Adipocyte (in vitro differentiated cells): ENCODE measurements at places on chromosomes 16 and 17.

- no peak for DNase-seq
Measured at GRCh38 chr16:25996052-25996451, 304.3 kb downstream of the HS3ST4 start.

DNA sequence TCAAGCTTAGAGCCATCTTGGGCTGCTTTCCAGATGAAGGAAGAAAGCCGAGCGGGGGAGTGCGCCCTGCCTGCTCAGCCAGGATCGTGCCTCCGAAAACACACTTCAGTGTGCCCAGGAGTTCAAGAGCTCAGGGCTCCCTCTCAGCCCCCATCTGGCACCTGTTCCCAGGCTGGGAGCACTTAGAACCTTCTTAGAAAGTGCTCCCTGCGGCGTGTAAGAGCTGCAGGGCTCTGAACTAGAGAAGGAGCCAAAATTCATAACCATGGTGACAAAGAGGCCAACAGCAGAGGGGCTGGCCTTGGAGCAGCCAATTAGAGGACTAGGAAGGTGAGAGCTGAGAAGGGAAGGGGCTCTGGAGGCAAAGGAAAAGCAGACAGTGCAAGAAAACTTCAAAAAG lies 59.0 kb upstream of the TNRC6C start:
- DNase-seq, result no peak

DNA sequence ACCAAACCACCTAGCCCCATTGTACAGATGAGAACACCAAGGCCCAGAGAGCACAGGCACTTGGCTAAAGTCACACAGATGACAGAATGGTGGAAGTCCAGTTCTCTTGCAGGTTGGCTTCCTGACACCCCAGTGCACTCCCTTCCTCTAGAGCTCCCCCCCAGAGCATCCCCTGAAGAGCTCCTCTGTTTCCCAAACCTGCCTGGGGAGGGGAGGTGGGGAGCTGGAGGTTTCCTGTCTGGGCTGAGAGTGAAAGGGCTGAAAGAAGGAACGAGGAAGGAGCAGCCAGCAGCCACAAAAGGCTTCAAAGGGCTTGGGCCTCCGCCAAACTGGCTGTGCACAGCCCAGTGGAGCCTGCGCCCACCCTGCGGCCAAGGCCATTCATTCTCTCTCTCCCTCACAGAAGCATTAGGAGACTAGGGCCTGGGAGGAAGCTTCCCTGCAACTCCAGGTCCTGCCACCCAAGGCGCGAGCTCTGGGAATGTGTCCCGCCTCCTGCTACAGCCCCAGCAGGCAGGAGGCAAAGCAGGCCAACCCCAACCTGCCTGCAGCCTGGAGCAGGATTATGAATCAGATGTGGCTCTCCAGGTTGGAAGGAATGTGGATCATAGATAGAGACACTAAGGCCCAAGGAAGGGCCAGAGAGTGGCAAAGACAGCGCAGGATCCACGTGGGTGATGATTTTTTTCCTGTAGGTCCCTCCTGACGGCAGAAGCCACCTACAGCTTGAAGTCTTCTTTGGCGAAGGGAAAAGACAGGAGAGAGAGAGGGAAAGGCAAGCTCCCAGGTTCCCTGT lies 913 bp downstream of the SLC13A5 start:
- DNase-seq, result no peak

- DNase-seq, result peak; percentile 95
Measured at GRCh38 chr16:75244844-75245758, 6.3 kb downstream of the BCAR1 start.

- peak; percentile 60 for DNase-seq
Measured at GRCh38 chr17:44400226-44400847, 10.9 kb upstream of the ITGA2B start.

DNA sequence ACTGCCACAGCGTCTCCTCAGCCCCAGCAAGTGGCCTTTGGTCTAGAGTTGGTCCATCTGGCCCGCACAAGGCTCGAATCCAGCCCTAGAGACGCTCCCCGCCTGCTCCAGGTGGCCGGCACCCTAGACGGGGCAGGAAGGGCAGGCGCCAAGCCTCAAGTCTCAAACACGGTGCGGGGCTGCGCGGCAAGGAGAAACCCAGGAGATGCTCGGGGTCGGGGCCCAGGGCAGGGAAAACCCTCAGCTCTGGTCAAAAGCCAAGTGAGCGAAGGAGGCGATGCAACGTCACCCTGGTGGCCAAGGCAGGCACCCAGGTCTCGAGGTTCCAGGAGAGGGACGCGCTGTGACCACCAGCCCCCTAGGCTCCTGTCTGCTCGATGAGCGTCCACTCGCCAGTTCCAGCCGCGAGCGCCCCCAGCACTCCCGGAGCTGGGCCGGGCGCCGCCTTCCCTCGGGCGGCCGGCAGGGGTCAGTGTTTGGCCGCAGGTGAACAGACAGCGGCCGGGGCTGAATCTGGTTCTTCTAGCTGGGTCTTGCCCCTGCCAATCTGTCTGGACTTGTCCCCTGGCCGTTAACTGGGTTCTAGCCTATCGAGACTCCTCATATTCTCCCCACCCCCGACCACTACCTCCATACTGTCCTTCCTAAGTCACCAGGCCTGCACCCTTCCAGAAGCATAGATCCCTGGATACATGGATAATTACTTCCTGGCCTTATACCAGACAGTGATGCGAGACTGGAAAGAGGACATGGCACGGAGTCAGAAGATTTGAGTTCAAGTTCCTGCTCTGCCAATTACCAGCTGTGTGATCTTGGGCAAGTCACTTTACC lies 44.0 kb downstream of the PRAC1 start:
- peak; percentile 67 for DNase-seq

GRCh38 chr16:24289166-24289700 lies 33.1 kb downstream of the CACNG3 start:
- DNase-seq, result no peak

GRCh38 chr16:10787304-10787703 lies 31.3 kb downstream of the TVP23A start:
- no peak for DNase-seq

DNA sequence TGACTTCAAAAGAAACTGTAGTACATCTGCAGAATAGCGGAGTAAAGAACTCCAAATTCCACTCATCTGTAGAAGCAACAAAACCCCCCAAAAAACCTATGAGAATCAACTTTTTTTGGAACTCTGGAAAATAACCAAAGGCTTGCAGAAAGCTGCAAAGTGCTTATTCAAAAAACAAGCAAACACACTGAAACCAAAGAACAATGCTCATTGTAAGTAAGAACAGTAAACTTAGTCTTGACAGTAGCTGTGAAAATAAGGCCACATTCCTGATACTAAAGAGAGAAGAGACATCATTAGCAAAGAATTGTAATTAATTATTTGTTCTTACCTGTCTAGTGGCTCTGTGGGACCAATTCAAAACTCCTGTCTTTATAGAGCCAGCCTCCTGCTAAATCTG lies 534.3 kb upstream of the C16orf82 start:
- DNase-seq, result no peak

DNA sequence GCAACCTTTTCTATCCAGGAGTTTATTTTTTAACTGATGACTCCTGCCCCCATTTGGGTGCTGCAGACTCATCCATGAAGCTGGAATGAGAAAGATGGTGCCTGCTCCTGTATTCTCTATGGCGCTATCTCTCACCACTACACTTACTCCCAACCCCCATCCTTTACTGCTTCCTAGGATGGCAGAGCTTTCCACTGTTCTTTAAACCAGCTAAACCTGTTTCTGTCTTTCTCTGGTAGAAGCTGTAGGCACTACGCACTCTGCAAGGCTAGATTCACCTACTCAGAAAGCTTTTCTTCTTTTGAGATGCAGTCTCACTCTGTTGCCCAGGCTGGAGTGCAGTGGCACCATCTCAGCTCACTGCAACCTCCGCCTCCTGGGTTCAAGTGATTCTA lies 47.0 kb downstream of the ADAMTS18 start:
- no peak for DNase-seq

GRCh38 chr17:76949913-76950695 lies 81.9 kb downstream of the MGAT5B start:
- no peak for DNase-seq

GRCh38 chr16:65279576-65279975 lies 157.7 kb upstream of the CDH11 start:
- DNase-seq, result no peak

DNA sequence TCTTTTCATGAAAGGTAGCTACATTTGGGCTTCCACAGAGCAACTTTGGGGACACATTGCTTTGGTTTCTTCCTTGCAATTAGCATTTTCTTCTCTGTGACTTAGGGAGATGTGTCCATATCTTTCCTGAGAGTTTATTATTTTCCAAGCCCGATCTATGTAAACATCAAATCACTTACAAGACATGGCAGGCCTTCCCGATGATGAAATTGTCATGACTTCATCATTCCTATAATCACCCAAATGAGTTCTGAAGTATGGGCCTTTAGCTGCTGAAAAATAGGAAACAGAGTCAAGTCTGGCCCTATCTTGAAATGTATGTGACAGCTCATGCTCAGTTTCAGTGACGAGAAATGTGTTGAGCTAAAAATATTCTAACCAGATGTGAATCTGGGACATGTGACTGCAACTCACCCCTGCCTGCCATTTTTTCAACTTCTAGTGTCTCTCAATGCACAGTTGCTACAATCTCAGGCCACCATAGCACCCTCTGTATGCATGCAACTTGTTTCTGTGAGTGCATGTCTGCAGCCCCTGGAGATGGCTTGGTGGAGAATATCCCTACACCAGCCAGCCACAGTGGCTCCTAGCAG lies 199.6 kb upstream of the MAF start:
- DNase-seq, result no peak

GRCh38 chr17:78865682-78866390 lies 25.2 kb upstream of the USP36 start:
- peak; percentile 90 for DNase-seq

- no peak for DNase-seq
Measured at GRCh38 chr16:57485091-57485915, 990 bp downstream of the DOK4 start.

DNA sequence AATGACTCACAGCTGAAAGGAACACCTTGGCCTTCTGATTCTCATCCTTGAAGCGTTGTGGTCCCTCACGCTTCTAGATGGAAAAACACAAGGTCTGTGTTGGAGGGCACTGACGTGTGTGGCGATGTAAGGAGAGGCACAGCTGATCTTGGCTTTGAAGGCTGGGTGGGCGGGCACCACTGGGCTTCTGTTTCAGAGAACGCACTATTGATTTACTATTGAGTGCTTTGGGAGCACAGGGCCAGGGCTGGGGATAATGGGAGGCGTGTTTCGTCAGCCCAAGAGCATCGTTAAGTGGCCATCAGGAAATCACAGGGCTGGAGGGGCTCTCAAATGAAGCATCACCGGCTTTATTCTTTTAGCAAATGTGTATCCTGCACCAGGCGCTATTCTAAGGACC lies 70.7 kb downstream of the CMIP start:
- DNase-seq, result no peak

- DNase-seq, result peak; percentile 76
Measured at GRCh38 chr17:2192367-2193057, 111.1 kb downstream of the SMG6 start.

GRCh38 chr17:40522961-40523310 lies 21.5 kb upstream of the TNS4 start:
- DNase-seq, result no peak

DNA sequence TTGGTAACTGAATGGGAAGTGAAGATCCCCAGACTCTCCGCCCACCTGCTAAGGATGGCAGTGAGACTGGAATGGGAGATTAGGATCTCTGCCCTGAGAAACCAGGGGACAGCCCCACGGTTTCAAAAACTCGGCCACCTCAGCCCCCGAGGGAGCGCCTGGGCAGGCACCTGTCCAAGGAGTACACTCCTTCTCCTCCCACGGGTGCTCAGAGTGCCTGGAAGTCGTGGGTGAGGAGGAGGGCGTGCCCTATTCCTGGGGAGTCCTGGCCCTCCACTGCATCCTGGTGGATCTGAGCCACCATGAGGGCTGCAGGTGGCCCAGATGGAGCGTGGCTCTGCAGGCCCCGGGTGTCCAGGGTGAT lies 78.5 kb downstream of the MGAT5B start:
- no peak for DNase-seq

DNA sequence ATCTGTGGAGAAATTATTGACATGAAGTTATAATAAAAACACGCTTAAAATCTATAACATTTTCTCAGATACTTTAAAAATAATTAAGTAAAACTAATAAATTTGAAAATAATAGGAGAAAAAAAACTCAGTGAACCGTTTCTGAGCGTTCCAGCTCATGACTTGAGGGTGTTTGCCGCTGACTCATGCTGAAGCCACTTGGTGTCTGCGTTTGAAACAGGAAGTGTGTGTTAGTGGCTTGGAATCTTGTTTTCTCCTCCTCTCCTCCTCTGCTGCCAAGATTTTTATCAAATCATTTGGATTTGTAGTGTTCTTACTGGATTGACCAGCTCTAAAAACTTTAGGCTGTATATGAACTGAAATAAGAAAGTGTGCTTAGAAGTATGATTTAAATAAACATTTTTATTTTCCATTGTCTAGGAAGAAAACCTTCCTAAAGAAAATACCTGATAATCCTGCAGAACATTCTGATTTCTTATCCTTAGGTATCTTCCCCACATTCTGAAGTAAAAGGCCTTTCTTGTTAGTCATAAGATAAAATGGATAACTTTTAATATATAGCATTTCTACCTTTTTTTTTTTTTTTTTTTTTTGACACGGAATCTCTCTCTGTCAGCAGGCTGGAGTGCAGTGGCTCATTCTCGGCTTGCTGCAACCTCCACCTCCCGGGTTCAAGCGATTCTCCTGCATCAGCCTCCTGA lies 30.8 kb downstream of the USP10 start:
- DNase-seq, result peak; percentile 93

- DNase-seq, result no peak
Measured at GRCh38 chr16:12160815-12161550, 184.4 kb downstream of the SNX29 start.

DNA sequence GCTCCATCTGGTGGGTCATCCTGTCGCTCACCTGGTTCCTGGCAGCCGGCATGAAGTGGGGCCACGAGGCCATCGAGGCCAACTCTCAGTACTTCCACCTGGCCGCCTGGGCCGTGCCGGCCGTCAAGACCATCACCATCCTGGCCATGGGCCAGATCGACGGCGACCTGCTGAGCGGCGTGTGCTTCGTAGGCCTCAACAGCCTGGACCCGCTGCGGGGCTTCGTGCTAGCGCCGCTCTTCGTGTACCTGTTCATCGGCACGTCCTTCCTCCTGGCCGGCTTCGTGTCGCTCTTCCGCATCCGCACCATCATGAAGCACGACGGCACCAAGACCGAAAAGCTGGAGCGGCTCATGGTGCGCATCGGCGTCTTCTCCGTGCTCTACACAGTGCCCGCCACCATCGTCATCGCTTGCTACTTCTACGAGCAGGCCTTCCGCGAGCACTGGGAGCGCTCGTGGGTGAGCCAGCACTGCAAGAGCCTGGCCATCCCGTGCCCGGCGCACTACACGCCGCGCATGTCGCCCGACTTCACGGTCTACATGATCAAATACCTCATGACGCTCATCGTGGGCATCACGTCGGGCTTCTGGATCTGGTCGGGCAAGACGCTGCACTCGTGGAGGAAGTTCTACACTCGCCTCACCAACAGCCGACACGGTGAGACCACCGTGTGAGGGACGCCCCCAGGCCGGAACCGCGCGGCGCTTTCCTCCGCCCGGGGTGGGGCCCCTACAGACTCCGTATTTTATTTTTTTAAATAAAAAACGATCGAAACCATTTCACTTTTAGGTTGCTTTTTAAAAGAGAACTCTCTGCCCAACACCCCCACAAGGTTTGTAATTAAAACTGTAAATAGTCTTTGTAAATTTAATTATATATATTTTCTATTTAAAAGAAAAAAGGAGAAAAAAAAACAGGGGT lies 1.7 kb downstream of the FZD2 start:
- DNase-seq, result peak; percentile 65
